DND-41 (cell line): ENCODE measurements at places on chromosomes 7 and 10.

- no peaks in the 10 kb centered on the region for H3K4me1 ChIP-seq
- no peaks in the 10 kb centered on the region for H3K36me3 ChIP-seq
- peaks cover 14% of the 10 kb centered on the region for H3K27me3 ChIP-seq
- DNase-seq = no peak
- H3K4me3 ChIP-seq = no peak overlapping the region
These were observed 14.0 kb upstream of the ADD3 start for GRCh38 chr10:109993551-109994330.

- DNase-seq = no peak
- H3K4me3 ChIP-seq = no peak overlapping the region
- H3K36me3 ChIP-seq = no peaks in the 10 kb centered on the region
- H3K27ac ChIP-seq = peak overlapping the region; percentile 84
- peaks cover 64% of the 10 kb centered on the region for H3K4me1 ChIP-seq
These were observed 229.7 kb downstream of the TCERG1L start for GRCh38 chr10:131081786-131082185.

- DNase-seq = no peak
- no peak overlapping the region for H3K27ac ChIP-seq
- no peaks in the 10 kb centered on the region for H3K27me3 ChIP-seq
- H3K4me3 ChIP-seq = no peak overlapping the region
These were observed 70.6 kb downstream of the CCDC71L start for GRCh38 chr7:106590209-106590816.

DNA sequence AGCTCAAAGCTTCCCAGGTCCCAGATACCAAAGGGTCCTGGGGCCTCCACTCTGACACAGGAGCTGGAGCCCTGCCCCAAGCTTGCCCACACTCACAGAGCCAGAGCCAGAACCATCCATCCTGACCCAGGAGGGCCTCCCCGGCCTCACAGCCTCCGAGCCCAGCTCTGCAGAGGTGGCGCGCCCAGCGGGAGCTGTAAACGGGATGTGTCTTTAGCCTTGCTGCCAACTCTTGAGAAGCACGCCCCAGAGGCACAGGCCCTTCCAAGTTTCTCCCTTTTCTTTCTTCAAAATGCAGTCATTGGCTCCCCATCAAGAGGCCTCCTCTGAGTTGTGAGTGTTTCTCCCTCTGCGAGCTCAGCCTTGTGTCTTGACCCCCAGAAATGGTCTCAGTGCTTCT, 75.0 kb downstream of the PDGFA start:
- no peaks in the 10 kb centered on the region for H3K36me3 ChIP-seq
- no peaks in the 10 kb centered on the region for H3K27me3 ChIP-seq
- no peaks in the 10 kb centered on the region for H3K4me1 ChIP-seq
- no peak overlapping the region for H3K27ac ChIP-seq

GRCh38 chr7:119132436-119132835, 907.9 kb downstream of the ANKRD7 start:
- DNase-seq = no peak
- no peak overlapping the region for H3K4me3 ChIP-seq

- peaks cover 75% of the 10 kb centered on the region for H3K4me1 ChIP-seq
- DNase-seq = peak; percentile 66
- H3K27me3 ChIP-seq = no peaks in the 10 kb centered on the region
- peaks cover 31% of the 10 kb centered on the region for H3K36me3 ChIP-seq
- peak overlapping the region; percentile 96 for H3K27ac ChIP-seq
- peak overlapping the region; percentile 85 for H3K4me3 ChIP-seq
These were observed 434 bp downstream of the STAMBPL1 start for GRCh38 chr10:88880282-88881076.
